ENCODE measurements at places on chromosomes 6 and 20.

DNA sequence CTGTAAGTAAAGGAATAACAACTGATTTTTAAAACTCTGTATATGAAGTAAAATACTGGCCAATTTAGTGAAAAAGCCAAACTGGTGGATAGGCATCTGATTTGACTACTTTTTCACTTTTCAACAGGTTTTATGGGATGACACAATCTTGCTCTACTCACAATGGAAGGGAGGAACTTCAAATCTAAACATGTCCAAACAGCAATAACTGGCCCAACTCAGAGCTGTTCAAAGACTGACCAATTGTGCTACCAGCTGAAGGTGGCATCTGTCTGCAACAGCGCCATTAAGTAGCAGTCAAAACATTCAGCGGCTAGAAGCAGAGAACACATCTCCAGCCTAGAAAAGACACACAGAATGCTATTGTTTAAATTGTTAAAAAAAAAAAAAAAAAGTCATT lies 44.6 kb downstream of the SESN1 start:
- H3K4me3 ChIP-seq = no peak overlapping the region
- peaks cover 26% of the 10 kb centered on the region for H3K4me1 ChIP-seq
- no peak for DNase-seq
- H3K36me3 ChIP-seq = peaks cover 6% of the 10 kb centered on the region
- no peaks in the 10 kb centered on the region for H3K27me3 ChIP-seq

DNA sequence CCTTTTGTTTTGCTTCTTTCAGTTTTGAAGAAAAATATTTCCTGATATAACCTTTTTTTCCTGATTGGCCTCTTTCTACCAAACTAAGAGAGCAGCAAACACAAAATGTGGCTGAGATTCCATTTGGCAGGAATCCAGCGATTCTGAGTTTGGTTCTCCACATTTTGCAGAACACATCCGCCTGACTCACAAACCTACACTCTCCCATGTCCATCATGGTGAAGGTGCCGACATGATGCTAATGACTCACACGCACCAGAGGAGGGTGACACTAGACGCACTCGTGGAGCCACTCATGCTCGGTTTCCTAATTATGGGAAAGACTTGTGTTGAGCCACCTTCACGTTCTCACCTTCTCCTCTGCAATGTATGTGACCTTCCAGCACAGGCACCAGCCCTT lies 45.9 kb upstream of the DUSP22 start:
- H3K27me3 ChIP-seq = no peaks in the 10 kb centered on the region
- DNase-seq = no peak
- peaks cover 8% of the 10 kb centered on the region for H3K4me1 ChIP-seq
- no peak overlapping the region for H3K27ac ChIP-seq
- no peaks in the 10 kb centered on the region for H3K36me3 ChIP-seq
- H3K4me3 ChIP-seq = no peak overlapping the region

GRCh38 chr20:8299921-8300320 lies 167.9 kb downstream of the PLCB1 start:
- H3K27ac ChIP-seq = no peak overlapping the region
- H3K4me3 ChIP-seq = no peak overlapping the region
- no peak for DNase-seq
- no peaks in the 10 kb centered on the region for H3K27me3 ChIP-seq
- H3K4me1 ChIP-seq = no peaks in the 10 kb centered on the region

DNA sequence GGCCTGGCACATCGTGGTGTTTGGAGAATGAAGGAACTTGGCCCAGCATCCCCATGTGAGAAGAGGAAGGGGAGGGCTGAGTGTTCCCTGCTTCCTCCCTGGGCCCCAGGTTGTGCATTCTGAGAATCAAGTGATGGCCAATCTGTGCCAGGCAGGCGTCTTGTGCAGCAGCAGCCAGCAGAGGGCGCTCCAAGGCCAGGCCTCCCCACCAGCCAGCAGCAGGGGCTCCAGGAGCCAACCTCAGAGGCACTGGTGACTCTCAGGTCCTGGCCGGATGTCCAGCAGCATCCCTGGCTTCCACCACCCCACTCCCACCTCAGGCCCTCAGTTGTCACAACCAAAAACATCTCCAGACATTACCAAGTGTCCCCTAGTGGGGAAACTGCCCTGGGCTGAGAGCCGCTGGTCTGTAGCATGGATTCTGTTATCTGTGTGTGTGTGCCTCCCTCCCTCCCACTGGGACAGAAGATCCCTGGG lies 192.0 kb downstream of the PREX1 start:
- peaks cover 19% of the 10 kb centered on the region for H3K36me3 ChIP-seq
- no peaks in the 10 kb centered on the region for H3K27me3 ChIP-seq
- no peak overlapping the region for H3K4me3 ChIP-seq
- H3K4me1 ChIP-seq = peaks cover 18% of the 10 kb centered on the region

- no peaks in the 10 kb centered on the region for H3K36me3 ChIP-seq
- no peak overlapping the region for H3K4me3 ChIP-seq
- no peak overlapping the region for H3K27ac ChIP-seq
Measured at GRCh38 chr20:16761305-16761829, 13.2 kb downstream of the OTOR start.

All from T-helper 17 cell (primary cell).